ENCODE measurements at places on chromosomes 4 and X.
A peak's percentile ranks its signal among the peaks of the same experiment; 100 is the strongest.

GRCh38 chr4:31068257-31069075, 348.3 kb downstream of the PCDH7 start:
- no peak for DNase-seq

GRCh38 chr4:87092389-87093141, 127.9 kb downstream of the KLHL8 start:
- DNase-seq, result no peak

DNA sequence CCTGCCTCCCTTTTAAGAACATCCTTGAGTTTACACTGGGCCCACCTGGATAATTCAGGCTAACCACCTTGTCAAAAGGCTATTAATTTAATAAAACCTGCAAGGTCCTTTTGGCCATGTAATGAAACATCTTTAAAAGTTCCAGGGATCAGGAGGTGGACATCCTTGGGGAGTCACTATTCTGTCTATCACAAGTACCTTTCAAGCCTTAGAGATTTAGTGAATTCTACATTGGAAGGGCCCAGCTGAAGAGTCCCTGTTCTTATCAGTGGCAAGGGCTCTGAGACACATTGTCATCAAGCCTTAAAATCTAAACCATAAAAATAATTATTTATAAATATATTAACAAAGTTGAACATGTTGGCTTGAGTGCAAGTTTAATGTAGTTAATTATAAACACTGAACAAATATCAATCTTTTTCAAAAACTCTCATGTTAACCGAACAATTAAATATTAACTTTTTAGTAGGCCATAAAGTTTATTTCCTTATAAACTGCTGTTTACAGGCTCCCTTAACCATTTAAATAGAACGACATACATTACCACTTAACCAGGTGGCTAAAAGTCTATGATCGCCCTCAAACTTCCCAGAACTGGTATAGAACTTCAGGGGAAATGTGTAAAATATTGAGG, 104.4 kb upstream of the CBR4 start:
- DNase-seq, result no peak

GRCh38 chr4:94334962-94335361, 7.7 kb downstream of the HPGDS start:
- no peak for DNase-seq

DNA sequence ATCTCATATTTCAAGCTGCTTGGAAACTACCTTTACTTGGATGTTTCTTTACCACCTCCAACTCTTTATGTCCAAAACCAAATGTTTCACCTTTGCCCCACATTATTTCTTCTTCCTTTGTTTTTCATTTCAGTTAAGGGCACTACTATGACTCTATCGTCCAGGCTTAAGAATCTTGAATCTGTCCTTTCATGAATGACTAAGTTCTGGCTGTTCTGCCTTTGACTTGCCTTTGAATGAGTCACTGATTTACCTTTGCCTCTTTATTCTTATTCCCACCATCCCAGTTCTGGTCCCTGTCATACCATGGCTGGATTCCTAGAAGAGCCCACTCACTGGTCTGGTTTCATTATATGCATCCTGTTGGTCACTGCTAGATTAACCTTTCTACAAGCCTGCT, 30.6 kb upstream of the PLAC1 start:
- DNase-seq, result no peak

GRCh38 chrX:397575-397974, 10.9 kb upstream of the PPP2R3B start:
- peak; percentile 76 for DNase-seq

GRCh38 chrX:30741545-30741944, 88.3 kb downstream of the GK start:
- DNase-seq, result no peak
